ENCODE measurements at places on chromosomes 12 and 14.

- DNase-seq, result no peak
Observed at GRCh38 chr12:112005419-112006395, 7.3 kb downstream of the TMEM116 start.

GRCh38 chr14:104972301-104973134 is 5.7 kb downstream of the AHNAK2 start:
- DNase-seq, result no peak

DNA sequence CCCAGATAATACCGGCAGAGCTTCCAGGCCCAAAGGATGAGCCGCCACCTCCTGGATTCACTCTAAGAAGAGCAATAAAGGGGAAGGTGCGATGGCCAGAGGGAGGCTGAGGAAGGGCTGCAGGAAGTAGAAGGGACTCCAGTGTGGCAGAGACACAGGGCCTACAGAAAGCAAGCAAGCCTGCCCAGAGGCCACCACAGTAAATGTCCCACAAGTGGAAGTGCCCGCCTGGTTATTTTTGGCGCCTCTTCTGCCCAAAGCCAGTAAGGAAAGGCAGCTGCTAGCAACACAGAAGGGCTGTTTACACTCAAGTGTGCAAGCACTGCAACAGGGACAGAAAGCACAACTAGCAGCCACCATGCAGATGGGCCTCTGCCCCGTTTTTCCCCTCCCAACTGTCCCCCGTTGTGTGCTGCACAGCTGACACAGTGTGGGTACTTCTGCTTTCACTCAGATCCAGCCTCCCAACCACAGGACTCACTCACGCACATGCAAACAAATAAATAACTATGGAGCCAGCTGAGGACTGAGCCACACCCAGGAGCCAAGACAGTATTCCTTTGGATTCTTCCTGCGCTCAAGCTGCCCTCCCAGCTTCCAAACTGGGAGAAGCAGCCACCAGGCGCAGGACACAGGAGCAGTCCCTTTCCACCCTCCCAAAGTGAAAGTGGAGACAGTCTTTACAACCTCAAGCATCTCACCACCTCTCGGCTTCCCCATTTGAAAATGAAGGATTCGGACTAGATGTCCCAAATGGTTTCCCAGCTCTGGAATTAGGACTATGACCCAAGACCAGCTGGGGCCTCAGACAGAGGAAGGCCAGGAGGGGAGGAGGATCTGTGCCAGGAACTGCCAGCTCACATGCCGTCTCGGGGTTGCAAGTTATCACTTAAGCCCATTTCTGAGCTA is 40.0 kb upstream of the PNMA1 start:
- no peak for DNase-seq

DNA sequence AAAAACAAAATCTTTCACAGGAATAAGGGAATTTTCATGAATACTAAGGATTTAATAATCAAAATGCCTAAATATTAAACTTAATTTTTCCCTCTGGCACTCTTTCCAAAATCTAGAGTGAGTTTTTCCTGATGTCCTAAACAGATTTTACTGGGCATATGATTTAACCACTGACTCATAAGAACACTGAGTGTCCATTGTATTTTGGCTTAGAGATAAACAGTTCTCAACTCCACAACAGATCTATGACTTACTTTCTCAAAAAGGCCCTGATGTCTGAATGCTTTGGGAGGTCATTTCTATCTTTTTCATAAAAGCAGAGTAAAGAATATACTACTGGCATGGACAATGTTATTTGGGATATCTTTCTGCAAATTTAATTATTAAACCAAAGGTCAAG is 15.0 kb downstream of the TMBIM4 start:
- DNase-seq, result no peak

DNA sequence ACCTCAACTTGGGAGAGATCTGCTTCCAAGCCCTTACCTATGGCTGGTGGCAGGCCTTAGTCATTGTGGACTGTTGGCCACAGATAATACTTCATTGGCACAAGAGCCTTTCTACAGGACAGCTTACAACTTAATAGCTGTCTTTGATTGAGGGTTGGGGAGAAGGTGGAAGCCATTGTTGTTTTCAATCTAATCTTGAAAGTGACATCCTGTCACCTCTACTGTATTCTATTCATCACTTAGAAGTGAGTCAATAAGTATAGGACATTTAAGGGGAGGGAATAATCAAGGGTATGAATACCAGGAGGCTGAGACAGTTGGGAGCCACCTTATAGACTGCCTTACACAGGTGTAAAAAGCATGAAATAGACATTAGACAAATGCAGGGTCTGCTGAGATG is 906.3 kb downstream of the NRXN3 start:
- no peak for DNase-seq

DNA sequence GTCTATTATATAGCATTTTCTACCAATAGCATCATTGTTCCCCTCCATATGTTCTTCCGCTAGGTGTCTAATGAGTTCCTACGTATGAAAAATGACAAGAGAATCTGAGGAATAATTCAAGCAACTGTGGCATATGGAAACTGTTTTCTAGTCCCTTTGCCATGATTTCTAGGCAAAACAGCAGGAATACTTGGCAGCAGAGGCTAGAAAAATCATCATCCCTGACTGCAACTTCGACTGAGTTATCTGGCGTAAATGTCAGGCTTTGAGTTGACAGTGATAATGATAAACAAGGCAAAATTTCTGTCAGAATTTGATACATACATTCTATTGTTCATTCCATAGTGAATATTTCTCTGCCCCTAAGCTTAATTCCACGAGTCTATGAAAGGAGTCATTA is 572.8 kb upstream of the USP15 start:
- no peak for DNase-seq

DNA sequence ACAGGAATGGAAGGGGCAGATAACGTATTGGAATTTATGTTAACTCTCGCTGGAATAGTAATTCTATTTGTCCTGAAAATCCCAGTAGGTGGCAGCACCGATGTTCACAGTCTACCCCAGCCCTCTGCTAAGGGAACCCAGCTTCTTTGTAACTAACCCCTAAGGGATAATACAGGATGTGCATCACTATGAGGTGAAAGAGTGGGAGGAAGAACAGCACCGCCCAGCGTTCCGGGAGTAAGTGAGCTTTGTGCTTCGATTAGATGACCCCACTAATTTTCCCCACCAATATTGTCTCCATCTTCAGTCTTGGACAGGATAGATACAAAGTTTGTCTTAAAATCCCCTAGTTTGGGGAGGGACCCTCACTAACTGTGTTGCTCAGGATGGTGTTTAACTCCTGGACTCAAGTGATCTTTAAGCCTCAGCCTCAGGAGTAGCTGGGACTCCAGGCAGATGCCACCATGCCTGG is 2.7 kb downstream of the SLC2A3 start:
- peak; percentile 86 for DNase-seq

DNA sequence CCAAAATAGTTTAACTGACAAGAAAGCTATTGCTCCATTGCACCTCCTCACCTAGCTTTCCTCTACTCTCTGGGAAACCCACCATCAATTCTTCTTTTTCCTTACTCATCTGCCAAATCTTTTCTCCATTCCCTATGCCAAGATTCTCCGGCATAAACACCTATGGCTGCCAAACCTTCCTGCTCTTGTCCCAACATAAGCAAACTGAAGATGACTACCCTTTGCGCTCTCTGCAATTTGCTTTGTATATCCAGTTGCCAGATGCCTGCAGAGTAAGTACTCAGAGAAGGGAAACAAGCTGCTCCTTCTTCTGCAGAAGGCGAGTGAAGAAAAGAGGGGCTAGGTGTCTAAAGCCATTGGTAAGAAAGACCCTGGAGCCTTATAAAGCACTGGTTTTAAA is 11.5 kb downstream of the PTGER2 start:
- DNase-seq, result no peak

DNA sequence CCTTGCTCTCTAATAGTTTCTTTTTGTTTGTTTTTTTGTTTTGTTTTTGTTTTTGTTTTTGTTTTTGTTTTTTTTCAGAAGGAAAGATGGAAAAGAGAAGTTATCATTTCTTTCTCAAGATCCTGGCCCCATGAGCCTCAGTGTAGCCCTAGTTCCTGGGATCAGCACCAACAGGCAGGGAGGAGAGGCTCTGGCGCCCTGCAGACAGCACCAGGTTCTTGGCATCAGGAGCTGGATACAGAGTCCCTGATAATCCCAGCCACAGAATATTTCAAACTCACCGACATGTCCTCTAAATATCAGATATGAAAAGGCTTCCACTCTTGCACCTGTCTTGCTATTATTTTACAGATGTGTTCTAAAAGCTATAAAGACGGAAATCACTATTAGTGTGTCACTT is 52.7 kb downstream of the FOXN3 start:
- DNase-seq, result no peak

Data from fibroblast of skin of left biceps (primary cell).